Stimulated activated CD4-positive, alpha-beta T cell treated with anti-CD3 and anti-CD28 coated beads, Interleukin-2, amount 100 ng/mL, for 48 hours (primary cell): ENCODE measurements at places on chromosomes 12 and 14.

DNA sequence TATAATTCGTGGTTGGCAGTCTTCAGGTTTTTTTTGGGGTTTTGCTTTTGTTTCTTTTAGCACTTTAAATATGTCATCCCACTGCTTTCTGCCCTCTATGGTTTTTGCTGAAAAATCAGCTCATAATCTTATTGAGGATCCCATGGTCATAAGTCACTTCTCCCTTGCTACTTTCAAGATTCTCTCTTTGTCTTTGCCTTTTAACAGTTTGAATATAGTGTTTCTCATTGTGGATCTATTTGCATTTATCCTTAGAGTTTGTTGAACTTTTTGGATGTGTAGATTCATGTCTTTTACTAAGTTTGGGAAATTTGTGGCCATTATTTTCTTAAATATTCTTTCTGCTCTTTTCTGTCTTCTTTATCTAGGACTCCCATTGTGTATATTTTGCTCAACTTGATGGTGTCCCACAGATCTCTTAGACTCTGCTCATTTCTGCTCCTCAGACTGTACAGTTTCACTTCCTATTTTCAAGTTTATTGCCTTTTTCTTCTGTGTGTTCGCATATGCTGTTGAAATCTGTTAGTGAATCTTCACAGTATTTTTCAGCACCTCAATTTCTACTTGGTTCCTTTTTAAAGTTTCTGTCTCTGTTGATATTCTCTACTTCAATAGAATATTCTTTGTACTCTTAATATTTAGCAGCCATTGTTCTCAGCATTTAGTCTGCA lies 70.8 kb downstream of the WNK1 start:
- no peak for DNase-seq

DNA sequence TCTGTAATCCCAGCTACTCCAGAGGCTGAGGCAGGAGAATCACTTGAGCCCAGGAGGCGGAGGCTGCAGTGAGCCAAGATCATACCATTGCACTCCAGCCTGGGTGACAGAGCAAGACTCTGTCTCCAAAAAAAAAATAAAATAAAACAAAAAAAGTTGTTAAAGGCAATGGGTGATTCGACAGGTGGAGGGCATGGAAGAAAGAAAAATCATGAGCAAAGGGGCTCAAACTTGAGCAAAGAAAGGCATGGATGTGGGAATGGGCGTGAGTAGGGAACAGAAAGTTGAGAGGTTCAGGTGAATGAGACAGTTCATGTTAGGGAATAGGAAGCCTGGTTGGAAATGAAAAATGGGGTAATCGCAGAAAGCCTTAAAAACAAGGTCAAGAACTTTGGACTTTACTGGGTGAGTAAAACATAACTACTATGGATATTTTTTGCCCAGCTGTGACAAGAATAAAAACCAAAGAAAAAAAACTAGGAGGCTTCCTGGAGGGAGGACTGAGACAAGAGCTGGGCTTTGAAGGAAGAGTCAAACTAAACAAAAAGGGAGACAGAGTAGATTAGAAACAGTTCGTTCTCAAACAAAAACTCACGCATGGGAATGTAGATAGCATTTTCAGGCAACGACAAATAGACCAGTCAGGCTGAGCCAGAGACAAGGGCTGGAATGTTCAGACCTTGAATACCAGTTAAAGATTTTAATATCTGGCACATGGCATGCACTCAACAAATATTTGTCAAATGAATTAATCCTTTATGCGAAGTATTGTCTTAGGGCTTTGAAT lies 18.8 kb downstream of the PYM1 start:
- no peak for DNase-seq

GRCh38 chr14:76040704-76041103 lies 55.1 kb downstream of the IFT43 start:
- DNase-seq = no peak

DNA sequence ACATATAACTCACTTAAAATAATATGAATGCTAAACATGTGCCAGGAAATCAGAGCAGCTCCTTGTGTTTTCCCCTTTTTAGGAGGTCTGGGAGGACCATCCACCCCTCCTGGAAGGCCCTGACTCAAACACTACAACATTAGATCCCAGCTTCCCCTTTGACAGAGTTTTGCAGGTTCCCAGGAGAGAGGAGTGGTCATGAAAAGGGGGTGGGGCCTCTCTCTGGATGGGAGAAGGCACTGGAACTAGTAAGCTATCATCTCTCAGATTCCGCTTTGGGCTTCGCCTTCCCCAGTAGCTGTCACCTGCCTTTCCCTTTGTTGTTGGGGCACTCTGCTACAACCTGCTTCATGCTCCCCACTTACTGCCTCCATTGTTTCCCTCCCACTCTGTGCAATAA lies 149.2 kb downstream of the ZFP36L1 start:
- DNase-seq = no peak

- no peak for DNase-seq
Measured at GRCh38 chr14:73476451-73476931, 14.2 kb upstream of the RIOX1 start.

DNA sequence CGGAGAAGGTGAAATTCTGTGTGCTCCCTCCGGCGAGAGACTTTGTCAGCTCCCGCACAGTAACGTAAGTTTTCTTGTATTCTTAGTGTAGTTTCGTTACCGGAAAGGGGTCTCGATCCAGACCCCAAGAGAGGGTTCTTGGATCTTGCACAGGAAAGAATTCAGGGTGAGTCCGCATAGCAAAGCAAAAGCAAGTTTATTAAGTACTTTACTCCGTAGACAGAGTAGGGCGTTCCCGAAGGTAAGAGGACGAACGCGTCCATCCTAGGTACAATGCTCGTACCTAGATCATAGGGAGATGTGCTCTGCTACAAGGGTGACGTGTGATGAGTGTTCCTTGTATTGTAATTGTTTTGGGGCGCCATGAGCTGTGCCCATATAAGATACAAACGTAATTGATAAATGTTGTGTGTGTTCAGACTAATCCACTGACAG lies 293 bp downstream of the IFI27L1 start:
- DNase-seq = no peak

GRCh38 chr12:10701131-10701681 lies 21.9 kb downstream of the YBX3 start:
- peak; percentile 5 for DNase-seq

GRCh38 chr12:62426089-62426488 lies 40.5 kb upstream of the MON2 start:
- DNase-seq = no peak

DNA sequence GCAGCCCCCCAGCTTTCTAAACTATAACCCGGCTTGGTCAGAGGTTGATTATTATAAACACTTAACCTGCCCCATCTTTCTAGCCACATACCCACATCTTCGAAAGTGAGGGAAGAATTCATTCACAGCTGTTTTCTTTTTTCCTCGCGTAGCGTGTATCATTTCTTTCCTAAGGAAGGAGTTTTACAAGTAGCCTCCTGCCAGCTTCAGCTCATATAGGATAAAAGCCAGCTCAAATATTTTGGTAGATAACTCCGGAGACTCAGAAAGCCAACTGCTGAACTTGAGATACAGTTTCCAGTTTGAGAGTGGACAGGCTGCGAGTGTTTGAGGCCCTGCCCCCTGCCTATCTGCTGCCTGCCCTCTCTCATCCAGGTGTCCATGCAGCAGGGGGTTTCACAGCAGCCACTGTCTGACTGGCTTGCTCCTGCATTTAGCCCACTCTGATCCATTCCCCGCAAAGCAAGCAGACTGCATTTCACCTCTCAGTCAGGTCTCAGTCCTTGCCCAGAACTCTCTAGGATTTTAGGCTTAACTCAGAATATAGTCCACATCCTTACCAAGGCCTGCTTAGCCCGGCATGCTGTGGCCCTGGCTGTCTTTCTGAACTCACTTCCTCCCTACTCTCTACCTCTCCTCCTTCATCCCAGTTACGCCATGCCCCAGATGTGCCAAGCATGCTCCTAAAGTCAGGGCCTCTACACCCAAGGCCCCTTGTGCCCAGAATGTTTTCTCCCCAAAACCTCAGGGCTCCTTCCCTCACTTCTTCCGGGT lies 46.9 kb downstream of the EVL start:
- no peak for DNase-seq

GRCh38 chr12:17097674-17098073 lies 491.7 kb upstream of the LMO3 start:
- no peak for DNase-seq

- DNase-seq = no peak
Measured at GRCh38 chr12:66662179-66662578, 16.7 kb downstream of the GRIP1 start.

DNA sequence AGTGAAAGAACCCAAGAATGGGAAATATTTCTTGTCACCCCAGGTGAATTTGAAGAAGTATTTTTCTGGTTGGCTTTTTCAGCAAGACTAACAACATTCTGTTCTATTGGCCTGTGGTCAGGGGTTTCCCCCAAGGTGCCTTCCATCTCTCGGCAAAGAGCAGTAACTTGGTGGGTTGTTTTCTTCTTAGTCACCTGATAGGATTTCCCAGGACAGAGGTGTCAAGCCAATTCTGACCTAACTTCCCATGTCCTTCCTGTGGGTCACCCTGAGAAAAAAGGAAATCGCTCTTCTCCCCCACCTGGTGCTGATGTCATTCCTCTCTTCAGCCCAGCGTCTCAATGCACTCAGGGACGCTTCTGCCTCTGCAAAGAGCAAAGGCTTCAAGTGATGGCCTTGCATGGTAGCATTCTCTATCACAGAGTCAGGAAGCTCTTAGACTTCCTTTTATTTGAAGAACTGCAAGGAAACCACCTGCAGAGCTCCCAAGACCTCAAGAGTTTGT lies 16.1 kb upstream of the IFNG start:
- peak; percentile 34 for DNase-seq

DNA sequence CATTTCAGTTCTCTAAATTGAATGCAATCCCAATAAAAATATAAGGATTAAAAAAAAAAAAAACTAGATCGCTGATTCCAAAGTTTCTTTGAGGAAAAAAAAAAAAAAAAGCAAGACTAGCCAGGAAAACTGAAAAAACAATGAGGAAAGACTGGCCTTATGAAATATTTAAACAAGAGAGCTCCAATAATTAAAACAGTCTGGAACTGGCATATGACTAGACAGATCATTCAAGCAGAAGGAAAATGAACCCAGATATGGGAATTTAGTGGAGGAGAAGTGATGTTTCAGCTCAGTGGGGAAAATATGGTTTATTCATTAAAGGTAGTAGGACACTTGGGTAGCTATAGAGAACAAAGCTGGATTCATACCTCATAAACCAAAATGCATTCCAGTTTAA lies 42.0 kb upstream of the TBC1D15 start:
- no peak for DNase-seq

GRCh38 chr14:73503648-73504047 lies 12.9 kb downstream of the RIOX1 start:
- no peak for DNase-seq

- no peak for DNase-seq
Measured at GRCh38 chr12:60981473-60981872, 1278.7 kb upstream of the USP15 start.

- no peak for DNase-seq
Measured at GRCh38 chr14:98062083-98062482, 1209.9 kb downstream of the BCL11B start.

DNA sequence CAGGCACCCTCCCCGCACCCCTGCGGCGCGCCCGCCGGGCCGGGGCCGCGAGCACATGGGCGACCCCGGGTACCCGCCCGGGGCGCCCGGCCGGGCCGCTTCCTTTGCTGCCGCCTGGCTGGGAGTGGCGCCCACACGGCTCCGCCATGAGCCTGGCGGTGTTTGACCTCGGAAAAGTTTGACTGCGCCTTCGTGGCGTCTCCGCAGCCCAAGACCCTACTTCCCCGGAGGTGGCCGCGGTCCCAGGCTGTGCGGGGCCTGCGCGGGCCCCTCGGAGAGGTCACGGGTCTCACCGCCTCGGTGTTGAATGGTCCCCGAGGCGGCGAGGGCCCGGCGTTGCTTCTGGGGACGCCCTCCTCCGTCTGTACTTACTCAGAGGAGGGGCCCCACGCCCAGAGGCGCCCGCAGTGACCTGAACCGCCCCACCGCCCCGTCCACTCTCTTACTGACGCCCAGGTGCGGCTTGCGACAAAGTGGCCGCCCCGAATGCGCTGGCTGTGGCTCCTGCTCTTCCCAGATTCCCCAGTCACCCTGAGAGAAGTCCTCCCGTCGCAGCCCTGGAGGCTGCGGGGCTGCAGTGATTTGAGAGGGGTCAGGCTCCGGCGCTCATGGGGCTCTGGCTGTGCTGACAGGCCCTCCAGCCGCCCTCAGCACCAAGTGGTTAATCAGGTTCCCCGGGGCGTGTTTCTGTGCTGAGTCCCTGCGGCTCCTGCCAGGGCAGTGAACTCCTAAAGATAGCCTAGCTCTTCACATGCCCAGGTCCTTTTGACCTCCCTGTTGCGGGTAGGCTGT lies 5.8 kb downstream of the KMT5A start:
- no peak for DNase-seq

DNA sequence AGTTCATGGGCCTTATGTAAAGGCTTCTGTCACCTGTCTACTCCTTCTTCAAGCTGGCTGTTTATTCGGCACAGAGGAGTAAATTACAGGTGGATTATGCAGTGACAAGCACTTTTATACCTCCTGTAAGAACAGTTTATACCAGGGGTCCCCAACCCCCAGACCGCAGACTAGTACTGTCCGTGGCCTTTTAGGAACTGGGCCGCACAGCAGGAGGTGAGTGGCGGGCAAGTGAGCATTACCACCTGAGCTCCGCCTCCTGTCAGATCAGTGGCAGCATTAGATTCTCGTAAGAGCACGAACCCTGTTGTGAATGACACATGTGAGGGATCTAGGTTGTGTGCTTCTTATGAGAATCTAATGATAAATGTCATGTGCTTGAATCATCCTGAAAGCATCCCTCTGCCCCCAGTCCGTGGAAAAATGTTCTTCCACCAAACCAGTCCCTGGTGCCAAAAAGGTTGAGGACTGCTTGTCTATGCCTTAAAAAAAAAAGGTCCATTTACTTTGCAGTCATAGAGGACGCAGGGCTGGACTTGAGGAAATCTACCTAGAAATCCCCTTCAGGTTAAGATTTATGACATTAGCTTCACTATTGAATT lies 78.8 kb downstream of the ETV6 start:
- DNase-seq = no peak

DNA sequence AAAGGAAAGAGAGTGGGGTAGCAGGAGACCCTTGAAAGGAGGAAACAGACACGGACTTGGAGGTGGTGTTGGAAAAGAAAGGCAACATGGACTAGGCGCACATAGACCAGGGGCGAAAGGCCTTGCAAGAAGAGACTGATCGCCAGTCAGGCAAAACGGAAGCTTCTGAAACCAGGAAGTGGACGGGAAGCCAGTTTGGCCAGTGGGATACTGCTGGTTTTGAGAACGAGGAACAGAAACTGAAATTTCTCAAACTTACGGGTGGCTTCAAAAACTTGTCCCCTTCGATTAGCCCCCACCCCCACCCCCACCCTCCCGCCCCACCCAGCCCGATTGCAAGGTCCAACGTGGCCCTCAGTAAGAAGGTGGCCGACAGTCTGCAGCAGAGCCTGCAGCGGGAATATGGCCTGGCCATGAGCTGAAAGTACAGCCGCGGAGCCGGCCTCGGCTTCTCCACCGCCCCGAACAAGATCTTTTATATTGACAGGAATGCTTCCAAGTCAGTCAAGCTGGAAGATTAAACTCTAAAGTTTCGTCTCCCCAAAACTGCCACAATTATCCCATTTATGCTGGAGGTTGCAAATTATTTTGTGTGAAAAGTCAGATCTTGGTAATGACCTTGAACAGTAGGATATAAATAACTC lies 364.7 kb downstream of the BCAT1 start:
- DNase-seq = no peak
